8988T (cell line): ENCODE measurements at places on chromosomes 1 and 21.

- DNase-seq = peak; percentile 9
These were observed 62.1 kb upstream of the CD55 start for GRCh38 chr1:207259391-207259790.

DNA sequence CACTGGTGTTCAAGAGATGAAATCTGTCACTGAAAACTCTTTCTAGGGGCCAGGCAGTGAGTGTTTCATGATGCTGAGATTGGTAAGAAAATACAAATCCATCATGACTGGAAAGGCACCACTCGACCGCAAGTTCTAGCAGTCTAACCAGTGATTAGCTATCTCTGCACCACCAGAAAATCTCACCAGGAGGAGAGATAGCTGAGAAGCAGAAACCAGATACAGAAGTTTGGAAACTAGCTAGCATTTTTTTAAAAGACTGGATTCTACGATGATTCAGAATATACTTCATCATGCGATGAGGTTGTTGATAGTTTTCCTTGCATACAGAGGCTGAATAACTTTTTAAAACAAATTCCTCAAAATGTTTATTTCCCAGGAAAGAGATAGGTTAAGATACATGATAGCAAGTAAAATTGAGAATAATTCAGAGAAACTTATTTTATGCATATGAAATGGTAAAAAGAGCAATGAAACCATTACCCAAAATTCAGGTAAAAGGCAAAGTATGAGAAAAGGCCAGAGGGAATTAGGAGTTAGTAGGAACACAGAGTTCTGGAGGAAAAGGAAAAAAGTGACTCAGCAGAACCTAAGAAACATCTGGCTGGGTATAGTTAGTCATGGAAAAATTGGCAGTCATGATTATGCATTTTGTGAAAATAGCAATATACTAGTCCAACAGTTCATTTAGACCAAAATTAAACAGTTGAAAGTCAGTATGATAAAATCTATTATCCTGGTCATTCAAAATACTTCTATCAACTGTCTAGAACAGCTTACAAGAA, 3.3 kb upstream of the F3 start:
- no peak for DNase-seq

GRCh38 chr1:10324627-10325026, 74.2 kb upstream of the PGD start:
- no peak for DNase-seq

GRCh38 chr1:167061073-167061464, 29.1 kb downstream of the GPA33 start:
- no peak for DNase-seq

DNA sequence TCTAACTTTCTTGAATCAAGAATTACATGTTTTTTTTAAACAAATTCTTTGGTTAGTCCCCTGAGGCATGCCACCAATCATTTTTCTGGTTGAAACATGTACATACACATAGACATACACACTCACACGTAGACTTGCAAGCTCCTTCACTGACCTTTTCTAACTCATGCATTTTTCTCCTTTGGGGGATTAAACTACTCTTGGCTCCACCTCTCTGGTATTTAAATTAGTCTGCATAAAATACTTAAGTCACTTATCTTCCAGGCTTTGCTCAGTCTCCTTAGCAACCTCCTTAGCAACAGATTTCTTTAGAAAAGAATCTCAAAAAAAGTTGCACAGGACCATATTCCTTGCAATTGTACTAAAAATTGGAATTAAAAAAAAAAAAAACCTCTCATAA, 440.9 kb upstream of the LRRC7 start:
- DNase-seq = no peak

DNA sequence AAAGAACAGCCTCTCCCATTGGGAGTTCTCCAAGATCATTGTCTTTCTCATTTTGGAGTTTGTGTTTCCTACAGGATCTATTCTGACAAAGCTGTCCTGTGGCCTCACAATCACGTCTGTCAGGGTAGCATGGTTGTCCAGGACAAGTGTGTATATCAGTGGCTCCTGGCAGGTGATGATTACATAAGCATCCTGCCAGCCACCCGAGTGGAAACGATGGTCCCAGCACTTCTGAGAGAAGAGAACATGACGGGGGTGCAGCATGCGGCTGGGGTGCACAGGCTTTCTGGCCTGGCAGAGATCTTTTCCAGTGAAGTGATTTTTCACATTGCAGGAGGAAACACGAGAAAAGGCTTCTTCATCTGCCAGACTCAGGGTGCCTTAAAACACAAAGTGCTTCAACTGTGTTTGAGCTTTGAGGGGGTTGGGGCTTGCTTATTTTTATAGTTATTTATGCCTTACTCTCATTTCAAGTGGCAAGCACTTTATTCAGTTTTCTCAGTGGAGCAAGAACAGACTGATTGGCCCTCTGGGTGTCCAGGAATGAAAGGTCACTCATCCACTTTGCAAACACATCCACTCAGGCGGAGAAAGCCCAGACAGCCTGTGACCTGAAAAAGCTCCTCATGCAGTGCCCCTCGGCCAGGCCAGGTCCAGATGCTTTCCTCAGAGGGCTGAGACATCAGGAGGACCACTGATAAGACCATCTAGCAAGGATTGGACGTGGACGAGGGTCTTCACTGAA, 186.0 kb downstream of the DUSP10 start:
- DNase-seq = no peak

DNA sequence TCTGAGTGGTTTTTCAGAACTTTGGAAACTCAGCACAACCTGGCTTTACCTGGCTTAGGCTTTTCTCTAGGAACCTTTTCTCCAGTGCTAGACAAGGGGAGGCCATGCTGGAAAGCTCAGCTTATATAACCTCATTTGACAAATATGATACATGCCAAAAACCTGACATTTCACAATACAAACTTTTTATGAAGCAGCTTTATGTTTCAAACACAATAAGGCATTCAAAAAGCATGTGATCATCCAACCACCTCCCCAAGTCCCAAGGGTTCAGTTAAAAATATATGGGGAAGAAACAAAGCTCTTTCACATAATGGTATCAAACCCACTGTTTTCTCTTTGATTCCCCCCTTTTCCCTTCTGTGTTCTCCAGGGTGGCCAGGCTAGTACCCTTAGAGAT, 63.7 kb downstream of the ZC3H11B start:
- no peak for DNase-seq

GRCh38 chr1:236038034-236038433, 26.9 kb downstream of the NID1 start:
- DNase-seq = no peak

GRCh38 chr1:161164901-161165610, 1.2 kb upstream of the PPOX start:
- DNase-seq = no peak

GRCh38 chr1:37731312-37732019, 33.5 kb downstream of the EPHA10 start:
- no peak for DNase-seq

- DNase-seq = no peak
These were observed 15.5 kb downstream of the DIPK1A start for GRCh38 chr1:92945748-92946270.

- DNase-seq = no peak
These were observed 98.0 kb downstream of the KCNJ15 start for GRCh38 chr21:38354746-38355145.

GRCh38 chr1:82606546-82606945, 805.8 kb downstream of the ADGRL2 start:
- DNase-seq = no peak

GRCh38 chr1:118821801-118822200, 166.3 kb downstream of the TBX15 start:
- no peak for DNase-seq

DNA sequence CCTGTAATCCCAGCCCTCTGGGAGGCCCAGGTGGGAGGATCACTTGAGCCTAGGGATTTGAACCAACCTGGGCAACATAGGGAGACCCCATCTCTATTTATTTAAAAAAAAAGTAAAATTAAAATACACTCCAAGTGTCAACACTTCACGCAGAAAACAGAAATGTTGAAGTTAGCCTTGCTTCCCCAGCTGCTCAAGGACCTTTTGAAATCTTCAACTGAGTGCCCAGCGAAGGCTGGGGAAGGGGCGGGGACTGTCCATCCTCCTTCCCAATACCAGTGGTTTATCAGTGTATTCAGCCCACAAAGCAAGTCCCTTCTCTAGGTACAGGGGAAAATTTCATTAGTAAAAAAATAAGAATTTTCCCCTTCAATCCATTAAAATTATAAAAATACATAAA, 2.2 kb upstream of the DNAJC28 start:
- DNase-seq = no peak

- no peak for DNase-seq
These were observed 8.0 kb upstream of the FTCD start for GRCh38 chr21:46163380-46163779.

GRCh38 chr1:221693087-221693486, 48.8 kb downstream of the DUSP10 start:
- no peak for DNase-seq

DNA sequence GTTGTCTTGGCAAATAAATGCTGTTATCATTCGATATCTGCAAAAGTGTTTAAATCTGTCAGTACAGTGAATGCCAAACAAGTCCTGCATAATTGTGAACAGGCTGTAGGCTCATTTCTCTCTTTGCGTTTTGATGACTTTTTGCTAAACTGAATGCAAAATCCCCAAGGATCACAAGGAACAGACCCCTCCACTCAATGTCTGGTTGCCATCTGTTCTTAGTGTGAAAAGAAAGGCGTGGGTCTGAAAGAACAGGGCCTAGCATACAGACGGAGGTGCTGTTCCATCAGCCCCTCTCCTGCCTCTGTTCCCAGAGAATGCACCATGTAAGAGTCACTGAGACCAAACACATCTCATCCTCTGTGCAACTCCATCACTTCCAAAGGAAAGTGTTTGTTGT, 40.4 kb downstream of the EIF2B3 start:
- no peak for DNase-seq

DNA sequence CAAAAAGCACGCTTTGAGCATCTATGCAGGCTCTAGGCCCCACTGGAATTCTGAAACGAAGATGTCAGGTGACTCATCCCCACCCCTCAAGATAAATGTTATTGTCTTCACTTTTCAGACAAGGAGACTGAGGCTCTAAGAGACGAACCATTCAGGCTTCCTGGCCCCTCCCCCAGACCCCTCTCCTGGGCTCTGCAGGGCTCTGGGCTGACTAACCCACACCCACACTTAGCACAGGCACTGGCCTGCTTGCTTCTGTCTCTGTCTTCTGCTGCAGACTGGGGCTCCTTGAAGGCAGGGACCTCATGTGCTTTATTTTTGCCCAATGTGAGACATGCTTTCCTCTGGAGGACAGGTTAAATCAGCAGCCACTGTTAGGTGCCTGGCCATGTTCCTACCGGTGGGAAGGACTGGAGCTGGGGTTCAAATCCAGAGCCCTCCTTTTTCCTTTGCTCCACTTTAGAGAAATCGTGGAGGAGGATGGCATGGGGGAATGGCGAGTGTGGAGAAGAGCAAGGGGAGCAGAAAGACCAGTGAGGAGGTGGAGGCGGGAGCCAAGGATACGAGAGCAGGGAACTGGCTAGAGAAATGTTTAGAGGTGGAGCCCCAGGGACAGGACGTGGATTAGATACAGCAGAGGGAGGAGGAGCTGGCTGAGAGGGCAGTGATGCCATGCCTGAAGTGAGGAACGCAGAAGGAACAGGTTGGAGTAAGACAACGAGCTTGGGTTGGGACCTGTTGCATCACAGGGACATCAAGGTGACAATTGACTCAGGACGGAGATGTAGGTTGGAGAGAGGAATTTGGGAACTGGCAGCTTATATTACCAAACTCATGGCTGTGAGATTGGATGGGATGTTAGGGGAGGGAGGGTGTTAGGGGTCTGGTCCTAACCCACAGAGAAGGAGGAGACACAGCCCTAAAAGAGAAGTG, 1.7 kb downstream of the TMEM125 start:
- no peak for DNase-seq

- DNase-seq = no peak
These were observed 130.4 kb downstream of the AK5 start for GRCh38 chr1:77412069-77412819.

DNA sequence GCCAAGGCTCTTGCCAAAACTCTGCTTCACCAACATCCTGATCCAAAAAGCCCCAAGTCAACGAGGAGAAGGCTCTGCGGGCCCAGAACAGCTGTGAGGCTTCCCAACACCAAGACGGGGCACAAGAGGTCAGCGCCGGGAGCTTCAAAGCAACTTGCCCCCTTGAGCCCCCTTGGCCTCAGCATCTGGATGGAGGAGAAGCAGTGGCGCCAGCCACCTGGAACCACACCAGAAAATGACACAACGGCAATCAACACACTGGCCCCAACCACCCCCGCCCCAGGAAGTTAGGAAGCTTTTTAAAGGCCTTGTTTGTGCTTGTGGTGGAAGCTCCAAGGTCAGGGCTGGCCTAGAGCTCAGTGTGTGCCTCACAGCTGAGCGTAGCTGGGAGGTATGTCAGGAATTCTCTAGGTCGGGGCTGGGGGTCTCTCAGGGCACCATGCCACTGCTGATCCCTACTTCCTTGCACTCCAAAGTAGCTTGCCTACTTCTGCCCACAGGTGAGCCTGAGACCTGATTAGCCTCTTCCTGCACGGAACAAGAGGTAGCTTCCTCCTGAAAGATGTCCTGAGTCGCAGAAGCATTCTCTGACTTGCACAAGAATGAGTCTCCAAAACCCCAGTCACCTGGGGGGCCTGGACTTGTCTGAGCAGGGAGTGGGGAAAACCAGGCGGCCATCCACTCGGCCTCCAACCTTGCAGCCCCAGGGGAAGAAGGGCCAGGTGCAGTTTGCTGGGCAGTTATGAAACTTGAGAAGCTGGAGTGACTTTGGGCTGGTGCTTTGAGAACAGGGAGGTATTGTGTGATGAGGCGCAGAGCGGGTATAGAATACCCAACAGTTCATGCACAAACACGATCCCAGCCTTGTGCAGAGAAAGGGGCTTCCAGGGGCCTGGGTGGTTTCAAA, 9.7 kb upstream of the SRP9 start:
- DNase-seq = no peak

DNA sequence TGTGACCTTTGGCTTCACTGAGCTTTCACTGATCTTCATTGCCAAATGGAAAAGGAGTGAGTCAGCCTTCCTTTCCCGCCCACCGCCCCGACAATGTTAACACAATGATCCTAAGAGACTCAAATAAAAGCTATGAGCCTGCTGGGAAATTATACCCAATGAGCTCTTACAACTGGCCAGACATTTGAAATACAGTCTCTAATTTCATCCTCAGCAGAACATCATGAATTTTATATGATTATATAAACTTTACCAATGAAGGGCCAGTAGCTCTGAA, 252.5 kb downstream of the SIPA1L2 start:
- no peak for DNase-seq

- DNase-seq = no peak
These were observed 2.0 kb downstream of the USP33 start for GRCh38 chr1:77757603-77758002.

GRCh38 chr1:106232128-106232527, 824.3 kb upstream of the PRMT6 start:
- no peak for DNase-seq

- no peak for DNase-seq
These were observed 45.4 kb upstream of the POFUT2 start for GRCh38 chr21:45332981-45333582.

- no peak for DNase-seq
These were observed 389.9 kb downstream of the PLPP3 start for GRCh38 chr1:56189454-56189853.
